Endodermal cell (in vitro differentiated cells): ENCODE measurements at places on chromosomes 11 and 22. TPM values are rescaled to one million over a fixed set of nuclear protein-coding genes. Genes with fewer than 3 reads are reported as not detected.

The SYT7 gene
- total RNA-seq: 3.4 and 3.7 TPM in 2 replicates

The C11orf24 gene
- 22.7 to 48.1 TPM (median 39.4 TPM) in 3 replicates for total RNA-seq

The IGLL1 gene
- total RNA-seq: not detected in 2 replicates

The ADORA2A gene
- total RNA-seq: 2.7 to 5.6 TPM (median 4.7 TPM) in 3 replicates

The ACRV1 gene
- not detected in 3 replicates for total RNA-seq

- H3K27ac ChIP-seq: no peak overlapping the region
Measured at GRCh38 chr22:31259798-31260473, 32.4 kb downstream of the PIK3IP1 start.

GRCh38 chr11:77299528-77299993 is 1.9 kb downstream of the GDPD4 start:
- H3K27me3 ChIP-seq: no peaks in the 10 kb centered on the region
- DNase-seq: no peak
- H3K4me1 ChIP-seq: peaks cover 6% of the 10 kb centered on the region
- no peak overlapping the region for H3K4me3 ChIP-seq
- no peak overlapping the region for H3K27ac ChIP-seq

DNA sequence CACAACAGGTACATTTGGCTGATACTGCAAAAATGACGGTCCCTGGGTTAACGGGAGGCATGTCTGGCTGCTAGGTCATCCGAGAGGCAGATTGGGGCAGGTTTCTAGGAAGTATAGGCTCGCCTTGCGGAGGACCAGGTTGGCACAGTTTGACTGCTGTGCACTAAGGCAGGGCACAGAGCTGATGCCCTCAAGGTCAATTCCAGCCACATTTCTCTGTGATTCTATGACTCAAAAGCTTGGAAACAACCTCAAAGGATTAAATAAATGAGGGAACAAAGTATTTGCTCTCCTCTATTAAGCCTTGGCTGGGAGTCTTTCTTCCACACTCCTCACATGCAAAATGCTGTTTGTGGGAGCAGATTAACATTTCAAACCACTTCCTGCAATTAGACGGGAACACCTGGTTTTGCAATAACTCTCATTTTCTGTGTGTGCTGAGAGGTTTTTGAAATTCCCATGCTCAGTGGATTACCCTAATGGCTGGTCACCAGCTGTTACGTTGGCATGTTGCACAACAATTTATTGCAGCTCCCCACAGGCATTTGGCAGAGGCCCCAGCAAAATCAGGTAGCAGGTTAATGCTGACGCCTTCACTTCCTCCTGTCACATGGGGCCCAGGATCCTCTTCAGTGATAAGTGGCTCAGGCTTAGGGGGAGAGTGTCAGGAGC is 61.0 kb upstream of the PLET1 start:
- no peaks in the 10 kb centered on the region for H3K36me3 ChIP-seq
- no peak overlapping the region for H3K27ac ChIP-seq

DNA sequence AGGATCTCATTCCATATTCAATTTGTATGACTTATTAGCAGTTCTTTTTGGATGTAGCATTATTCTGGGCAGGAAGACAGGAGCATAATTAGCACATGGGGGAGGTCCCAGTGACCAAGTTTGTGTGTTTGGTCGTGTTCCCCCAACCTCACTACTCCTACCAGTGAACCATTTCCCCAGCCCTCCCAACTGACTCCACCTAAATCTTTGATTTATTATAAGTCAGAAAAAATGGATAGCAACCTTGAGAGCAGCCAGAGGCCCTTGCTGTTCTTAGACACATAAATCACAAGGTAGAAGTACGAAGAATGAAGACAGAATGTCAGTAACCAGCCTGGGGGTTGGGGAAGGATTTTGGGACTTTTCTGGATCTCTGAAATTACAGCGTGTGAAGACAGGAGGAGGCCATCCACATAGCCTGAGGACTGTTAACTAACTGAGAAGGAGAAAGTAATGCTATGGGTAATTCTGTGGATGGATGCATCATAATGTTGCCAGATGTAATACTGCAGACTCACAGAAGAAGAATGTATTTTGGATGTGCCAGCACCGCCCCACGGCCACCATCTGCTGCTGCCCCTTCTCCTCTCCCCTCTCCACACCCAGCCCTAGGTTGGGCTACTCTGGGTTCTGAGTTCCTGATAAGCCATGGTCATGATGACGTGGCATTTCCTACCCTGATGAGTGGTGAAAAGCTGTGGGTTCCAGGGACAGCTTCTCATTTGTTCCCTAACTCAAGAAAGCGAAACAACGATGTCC is 124.3 kb upstream of the TTC12 start:
- no peaks in the 10 kb centered on the region for H3K27me3 ChIP-seq
- H3K36me3 ChIP-seq: no peaks in the 10 kb centered on the region
- peaks cover 17% of the 10 kb centered on the region for H3K4me1 ChIP-seq
- no peak overlapping the region for H3K4me3 ChIP-seq

GRCh38 chr22:41863472-41863871 is 30.6 kb downstream of the SREBF2 start:
- no peak overlapping the region for H3K27ac ChIP-seq
- peaks cover 4% of the 10 kb centered on the region for H3K4me1 ChIP-seq
- H3K36me3 ChIP-seq: peaks cover 26% of the 10 kb centered on the region
- DNase-seq: no peak
- no peak overlapping the region for H3K4me3 ChIP-seq

GRCh38 chr22:28981818-28982499 is 79.7 kb downstream of the C22orf31 start:
- H3K27ac ChIP-seq: no peak overlapping the region
- peaks cover 2% of the 10 kb centered on the region for H3K36me3 ChIP-seq
- peaks cover 13% of the 10 kb centered on the region for H3K4me1 ChIP-seq
- no peak for DNase-seq
- H3K4me3 ChIP-seq: no peak overlapping the region

- peaks cover 22% of the 10 kb centered on the region for H3K4me1 ChIP-seq
- no peak for DNase-seq
- H3K4me3 ChIP-seq: peak overlapping the region; percentile 100
- peak overlapping the region; percentile 64 for H3K27ac ChIP-seq
Measured at GRCh38 chr22:38313384-38313955, 3.8 kb downstream of the CSNK1E start.

DNA sequence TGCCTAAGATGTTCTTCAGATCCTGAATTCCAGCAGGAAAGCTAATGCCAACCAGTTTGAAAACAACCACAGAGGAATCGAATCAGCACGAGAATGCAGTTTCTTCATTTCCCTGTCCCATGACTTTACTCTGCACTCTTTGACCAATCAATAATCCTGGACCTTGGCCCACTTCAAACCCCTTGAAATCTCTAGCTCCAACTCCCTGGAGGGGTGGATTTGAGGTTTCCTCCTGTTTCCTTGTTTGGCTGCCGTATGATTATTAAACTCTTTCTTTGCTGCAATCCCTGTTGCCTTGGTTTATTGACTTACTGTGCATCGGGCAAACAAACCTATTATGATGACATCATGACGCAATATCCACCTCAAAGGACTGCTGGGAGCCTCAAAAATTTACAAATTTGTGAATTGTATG is 109.3 kb downstream of the FBXO7 start:
- no peaks in the 10 kb centered on the region for H3K4me1 ChIP-seq
- H3K36me3 ChIP-seq: no peaks in the 10 kb centered on the region
- no peak for DNase-seq
- no peak overlapping the region for H3K4me3 ChIP-seq
- no peak overlapping the region for H3K27ac ChIP-seq

- H3K27ac ChIP-seq: no peak overlapping the region
- no peak overlapping the region for H3K4me3 ChIP-seq
- peak; percentile 70 for DNase-seq
- no peaks in the 10 kb centered on the region for H3K36me3 ChIP-seq
- no peaks in the 10 kb centered on the region for H3K27me3 ChIP-seq
Measured at GRCh38 chr11:46149342-46149741, 28.1 kb upstream of the PHF21A start.

- H3K27ac ChIP-seq: no peak overlapping the region
- no peaks in the 10 kb centered on the region for H3K27me3 ChIP-seq
Measured at GRCh38 chr22:42630901-42631602, 9.3 kb downstream of the ATP5MGL start.

DNA sequence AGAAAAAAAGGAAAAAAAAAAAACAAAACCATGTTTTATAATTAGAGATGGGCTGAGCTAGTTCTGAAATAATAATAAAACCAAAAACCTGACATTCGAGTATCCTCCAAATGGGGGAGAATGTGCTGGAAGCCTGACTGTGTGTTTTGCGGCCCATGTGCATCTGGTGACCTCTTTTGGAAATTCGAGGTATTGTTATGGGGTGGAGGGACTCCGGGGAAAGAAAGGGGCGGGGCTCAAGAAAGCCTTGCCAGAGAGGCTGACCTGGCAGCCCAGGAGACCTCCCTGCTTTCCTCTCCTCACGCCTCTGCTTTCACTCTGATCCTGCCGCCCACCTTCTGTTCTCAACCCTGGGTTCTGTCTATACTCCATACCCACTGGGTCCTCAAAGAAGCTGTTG is 72.9 kb downstream of the CTTN start:
- H3K36me3 ChIP-seq: no peaks in the 10 kb centered on the region
- H3K4me3 ChIP-seq: no peak overlapping the region
- no peak overlapping the region for H3K27ac ChIP-seq
- peak; percentile 87 for DNase-seq

- peaks cover 95% of the 10 kb centered on the region for H3K27me3 ChIP-seq
- no peaks in the 10 kb centered on the region for H3K36me3 ChIP-seq
- no peak for DNase-seq
- H3K4me1 ChIP-seq: no peaks in the 10 kb centered on the region
Measured at GRCh38 chr22:46066691-46067090, 83.6 kb upstream of the PPARA start.

DNA sequence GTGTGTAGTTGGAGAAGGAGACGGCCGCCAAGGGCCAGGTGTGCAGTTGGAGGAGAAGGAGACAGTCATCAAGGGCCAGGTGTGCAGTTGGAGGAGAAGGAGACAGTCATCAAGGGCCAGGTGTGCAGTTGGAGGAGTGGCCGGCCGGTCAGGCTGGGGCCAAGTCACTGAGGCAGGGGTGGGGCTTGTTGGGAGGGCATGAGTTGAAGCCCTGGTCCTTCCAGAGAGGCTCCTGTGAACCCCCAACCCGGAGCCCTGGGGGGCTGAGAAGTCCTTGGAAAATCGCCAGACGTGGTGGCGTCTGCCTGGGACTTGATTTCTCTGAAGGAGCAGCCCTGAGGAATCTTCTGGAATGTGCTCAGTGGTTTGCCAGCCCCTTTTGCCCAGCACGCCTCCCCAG is 1320.5 kb downstream of the BRD1 start:
- H3K4me3 ChIP-seq: no peak overlapping the region
- H3K27me3 ChIP-seq: no peaks in the 10 kb centered on the region
- no peak for DNase-seq
- no peak overlapping the region for H3K27ac ChIP-seq
- H3K4me1 ChIP-seq: peaks cover 22% of the 10 kb centered on the region

- H3K4me1 ChIP-seq: no peaks in the 10 kb centered on the region
- H3K27me3 ChIP-seq: no peaks in the 10 kb centered on the region
- no peak overlapping the region for H3K27ac ChIP-seq
- no peaks in the 10 kb centered on the region for H3K36me3 ChIP-seq
Measured at GRCh38 chr11:107744736-107745135, 32.9 kb upstream of the SLN start.

DNA sequence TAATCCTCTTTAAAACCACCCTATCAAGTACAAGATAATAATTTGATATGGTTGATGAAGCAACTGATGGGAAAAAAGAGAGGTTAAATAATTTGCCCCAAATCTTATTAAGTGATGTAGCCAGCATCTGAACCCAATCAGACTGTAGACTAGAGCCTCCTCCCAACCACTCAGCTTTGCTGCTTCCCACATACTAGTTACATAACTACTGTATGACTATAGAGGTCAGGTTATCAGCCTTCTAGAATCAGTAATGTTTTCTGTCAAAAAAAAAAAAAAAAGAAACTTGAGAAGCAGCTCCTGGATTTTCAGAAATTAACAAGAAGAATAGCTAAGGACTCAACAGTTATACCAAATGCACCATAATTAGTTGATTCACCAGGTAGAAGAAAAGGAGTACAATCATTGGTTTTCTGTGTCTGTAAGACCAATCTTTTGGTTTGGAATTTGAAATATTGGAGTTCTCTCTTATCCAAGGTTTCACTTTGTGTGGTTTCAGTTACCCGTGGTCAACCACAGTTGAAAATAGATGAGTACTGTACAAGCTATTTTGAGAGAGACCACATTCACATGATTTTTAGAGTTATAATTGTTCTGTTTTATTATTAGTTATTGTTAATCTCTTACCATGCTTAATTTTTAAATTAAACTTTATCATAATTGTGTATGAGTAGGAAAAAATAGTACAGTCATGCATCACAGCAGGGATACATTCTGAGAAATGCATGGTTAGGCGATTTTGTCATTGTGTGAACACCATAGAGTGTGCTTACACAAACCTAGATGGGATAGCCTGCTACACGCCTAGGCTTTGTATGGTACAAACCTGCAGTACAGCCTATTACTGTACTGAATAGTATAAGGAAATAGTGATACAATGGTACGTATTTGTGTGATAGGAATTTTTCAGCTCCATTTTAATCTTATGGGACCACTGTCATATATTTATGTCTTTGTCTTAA is 72.2 kb downstream of the PDHX start:
- no peaks in the 10 kb centered on the region for H3K4me1 ChIP-seq
- H3K4me3 ChIP-seq: no peak overlapping the region

- H3K4me3 ChIP-seq: no peak overlapping the region
- H3K4me1 ChIP-seq: no peaks in the 10 kb centered on the region
- H3K27ac ChIP-seq: no peak overlapping the region
- no peaks in the 10 kb centered on the region for H3K27me3 ChIP-seq
Measured at GRCh38 chr11:96538104-96538503, 148.3 kb downstream of the JRKL start.

GRCh38 chr11:1005928-1006327 is 30.6 kb downstream of the MUC6 start:
- no peak overlapping the region for H3K4me3 ChIP-seq
- H3K36me3 ChIP-seq: peaks cover 62% of the 10 kb centered on the region
- no peak overlapping the region for H3K27ac ChIP-seq
- no peaks in the 10 kb centered on the region for H3K4me1 ChIP-seq
- DNase-seq: no peak

DNA sequence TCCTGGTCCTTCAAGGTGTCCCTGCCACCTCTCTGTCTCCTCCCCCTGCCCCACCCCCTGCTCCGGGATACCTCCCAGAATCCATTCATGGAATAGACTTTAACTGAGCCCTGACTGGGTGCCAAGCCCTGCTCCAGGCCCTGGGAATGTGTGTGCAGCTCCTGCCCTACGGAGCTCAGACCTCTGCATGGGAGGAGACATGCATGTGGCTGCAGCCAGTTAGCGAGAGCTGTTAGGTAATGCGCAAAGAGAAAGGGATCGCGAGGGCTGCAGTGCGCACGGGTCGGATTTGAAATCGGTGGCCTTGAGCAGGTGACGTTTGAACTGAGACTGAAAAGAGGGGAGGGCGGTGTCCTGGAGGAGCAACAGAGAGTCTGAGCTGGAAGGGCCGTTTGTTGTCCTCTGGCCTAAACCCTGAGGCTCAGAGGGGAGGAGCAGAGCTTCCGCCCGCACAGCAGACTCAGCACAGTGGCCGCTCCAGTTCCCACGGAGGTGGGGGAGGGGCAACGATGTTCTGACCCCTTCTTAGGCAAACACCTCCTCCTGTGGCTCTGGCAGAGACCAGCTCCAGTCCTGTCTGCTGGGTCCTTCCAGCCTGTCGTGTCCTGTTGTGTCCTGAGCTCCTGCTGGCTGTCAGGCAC is 19.8 kb upstream of the LRRC10B start:
- no peaks in the 10 kb centered on the region for H3K27me3 ChIP-seq
- H3K4me1 ChIP-seq: peaks cover 3% of the 10 kb centered on the region
- peak; percentile 83 for DNase-seq
- H3K36me3 ChIP-seq: no peaks in the 10 kb centered on the region

GRCh38 chr22:30045494-30045887 is 34.8 kb upstream of the HORMAD2 start:
- no peaks in the 10 kb centered on the region for H3K27me3 ChIP-seq
- no peak overlapping the region for H3K4me3 ChIP-seq
- H3K27ac ChIP-seq: no peak overlapping the region
- H3K4me1 ChIP-seq: no peaks in the 10 kb centered on the region
